Brain pericyte (primary cell): ENCODE measurements at places on chromosomes 3 and 15.
A peak's percentile ranks its signal among the peaks of the same experiment; 100 is the strongest.

GRCh38 chr3:161695811-161696210, 199.2 kb downstream of the OTOL1 start:
- no peak for DNase-seq

DNA sequence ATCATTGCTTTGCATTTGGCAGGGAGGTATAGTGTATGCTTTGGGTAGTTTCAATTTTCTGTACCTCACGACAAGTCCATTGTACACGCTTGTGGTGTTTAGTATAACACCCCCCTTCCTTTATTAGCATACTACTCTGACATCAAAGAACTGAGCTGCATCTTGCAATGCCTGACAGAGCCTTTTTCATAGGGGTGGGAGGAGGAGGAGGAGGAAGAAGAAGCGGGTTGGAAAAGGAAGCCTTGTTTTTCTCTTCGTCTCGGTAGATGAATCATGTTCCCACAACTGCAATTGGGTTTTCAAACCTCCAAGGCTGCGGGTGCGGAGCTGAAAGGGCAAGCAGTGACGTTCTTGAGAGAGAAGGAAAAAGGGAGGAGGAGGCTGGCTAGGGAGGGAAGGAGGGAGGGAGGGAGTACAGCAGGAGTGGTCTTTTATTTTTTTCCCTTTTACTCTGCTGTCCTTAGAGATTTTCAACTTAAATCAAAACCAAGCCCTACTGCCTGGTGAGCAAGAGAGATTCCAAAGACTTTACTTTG, 175.7 kb downstream of the KLHL25 start:
- peak; percentile 91 for DNase-seq

GRCh38 chr15:53841651-53842050, 82.2 kb upstream of the WDR72 start:
- DNase-seq: no peak

- DNase-seq: no peak
Observed at GRCh38 chr15:89991312-89991711, 9.8 kb upstream of the ZNF710 start.

- no peak for DNase-seq
Observed at GRCh38 chr3:177596816-177597271, 399.6 kb upstream of the TBL1XR1 start.

- no peak for DNase-seq
Observed at GRCh38 chr3:197417441-197417840, 119.0 kb upstream of the DLG1 start.

DNA sequence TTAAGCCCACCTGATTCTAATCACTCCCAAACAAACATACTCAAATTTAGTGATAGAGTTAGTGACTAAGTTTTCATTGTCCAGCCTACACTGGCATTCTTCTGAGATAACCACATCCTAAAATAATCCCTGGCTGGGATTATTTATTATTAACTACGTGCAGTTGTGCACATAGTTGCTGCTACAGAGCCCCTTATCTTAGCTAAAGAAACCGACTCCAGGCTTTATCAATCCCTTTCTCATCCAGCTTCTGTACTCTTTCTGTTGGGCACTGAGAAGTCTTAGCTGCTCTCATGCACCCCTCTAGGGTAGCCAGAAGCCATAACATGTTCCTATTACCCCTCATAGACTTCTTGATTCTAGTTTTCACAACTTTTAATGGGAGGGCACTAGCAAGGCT, 208.7 kb downstream of the MBNL1 start:
- DNase-seq: no peak
